ENCODE measurements at places on chromosomes 5 and 9. TPM values are rescaled to one million over a fixed set of nuclear protein-coding genes. Genes with fewer than 3 reads are reported as not detected.

DNA sequence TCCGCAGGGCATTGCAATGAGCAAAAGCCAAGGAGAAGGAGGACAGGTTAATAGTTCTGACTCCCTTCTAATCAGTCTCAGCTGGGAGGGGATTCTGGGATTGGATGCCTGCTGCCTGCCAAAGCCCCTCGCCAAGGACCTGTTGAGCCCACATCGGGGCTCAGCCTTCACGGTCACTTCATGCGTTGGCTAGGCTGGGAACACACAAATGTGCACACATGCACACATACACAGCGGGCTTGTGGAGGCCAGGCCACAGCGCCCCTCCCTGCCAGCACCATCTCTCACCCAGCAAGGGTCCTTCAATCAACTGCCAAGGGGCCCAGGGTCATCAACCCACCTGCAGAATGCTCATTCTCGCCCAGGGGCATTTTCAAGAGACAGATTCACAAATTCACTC lies 113.9 kb downstream of the C5orf15 start:
- DNase-seq, result no peak
- H3K4me3 ChIP-seq, result no peak overlapping the region
- no peaks in the 10 kb centered on the region for H3K36me3 ChIP-seq
- peaks cover 10% of the 10 kb centered on the region for H3K27me3 ChIP-seq
- peaks cover 5% of the 10 kb centered on the region for H3K4me1 ChIP-seq
- no peak overlapping the region for H3K27ac ChIP-seq

DNA sequence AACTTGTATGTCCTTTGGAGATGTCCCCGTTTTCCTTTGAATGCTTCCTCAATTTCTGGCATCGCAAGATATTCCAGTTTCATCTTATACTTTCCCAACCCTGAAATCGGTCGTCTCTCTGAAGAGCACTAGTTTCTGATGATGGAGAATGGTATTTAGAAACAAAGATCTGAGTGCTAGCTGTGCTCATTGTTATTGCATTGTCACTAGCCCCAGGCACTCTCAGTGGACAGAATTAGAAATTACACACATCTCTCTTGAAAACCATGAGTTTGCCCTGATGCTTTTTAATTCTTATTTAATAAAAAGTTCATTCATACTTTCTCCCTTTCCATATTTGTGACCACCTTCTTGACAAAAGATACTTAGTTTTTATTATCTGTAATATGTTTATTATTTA lies 67.7 kb downstream of the C9orf152 start:
- H3K4me3 ChIP-seq, result no peak overlapping the region

GRCh38 chr5:129431406-129431805 lies 28.7 kb upstream of the ADAMTS19 start:
- no peak overlapping the region for H3K4me3 ChIP-seq
- DNase-seq, result no peak
- H3K4me1 ChIP-seq, result no peaks in the 10 kb centered on the region

DNA sequence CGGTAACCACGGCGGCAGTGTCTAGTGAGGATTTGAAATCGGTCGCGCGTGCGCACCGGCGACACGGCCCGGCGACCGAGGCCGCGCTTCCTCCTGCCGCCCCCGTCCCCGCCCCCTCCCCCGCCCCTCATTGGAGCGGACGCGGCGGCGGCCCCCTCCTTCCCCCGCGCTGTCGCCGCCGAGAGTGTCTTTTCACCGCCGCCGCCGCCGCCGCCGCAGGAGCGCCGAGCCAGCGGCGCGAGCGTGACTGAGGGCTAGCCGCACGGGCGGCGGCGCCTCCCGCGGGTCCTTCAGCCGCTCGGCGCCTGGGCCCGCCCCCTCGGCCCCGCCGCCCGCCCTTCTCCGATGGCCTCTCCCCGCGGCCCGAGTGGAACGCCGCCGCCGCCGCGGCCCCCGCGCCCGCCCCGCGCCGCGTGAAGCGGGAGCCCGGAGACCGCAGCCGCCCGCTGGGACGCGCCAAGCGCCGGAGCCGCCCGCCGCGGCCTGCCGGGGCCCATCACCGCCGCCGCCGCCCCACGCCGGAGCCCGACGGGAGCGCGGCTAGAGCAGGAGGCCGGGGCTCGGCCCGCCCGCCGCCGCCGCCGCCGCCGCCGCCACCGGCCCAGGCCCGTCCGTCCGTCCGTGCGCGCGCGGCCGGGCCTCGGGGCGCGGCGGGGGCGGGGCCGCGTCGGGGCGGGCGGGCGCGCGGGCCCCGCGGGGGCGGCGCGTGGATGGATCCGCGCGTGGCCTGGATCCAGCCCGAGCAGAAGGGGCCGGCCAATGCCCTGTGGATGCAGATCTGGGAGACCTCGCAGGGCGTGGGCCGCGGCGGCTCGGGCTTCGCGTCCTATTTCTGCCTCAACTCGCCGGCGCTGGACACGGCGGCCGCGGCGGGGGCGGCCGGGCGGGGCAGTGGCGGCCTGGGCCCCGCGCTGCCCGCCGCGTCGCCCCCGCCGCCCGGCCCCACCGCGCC lies at the start of gene TENT4A:
Gene TENT4A, plus strand, starts transcription at position 159 of the 952 bp plus-strand sequence. Its CDS starts 552 bp downstream, at position 711.
- peak; percentile 77 for DNase-seq
- peaks cover 44% of the 10 kb centered on the region for H3K4me1 ChIP-seq
- H3K36me3 ChIP-seq, result peaks cover 18% of the 10 kb centered on the region
- H3K27me3 ChIP-seq, result no peaks in the 10 kb centered on the region
- peak within 1 kb of the TSS; percentile 89 for H3K4me3 ChIP-seq
- H3K27ac ChIP-seq, result peak within 1 kb of the TSS; percentile 97

DNA sequence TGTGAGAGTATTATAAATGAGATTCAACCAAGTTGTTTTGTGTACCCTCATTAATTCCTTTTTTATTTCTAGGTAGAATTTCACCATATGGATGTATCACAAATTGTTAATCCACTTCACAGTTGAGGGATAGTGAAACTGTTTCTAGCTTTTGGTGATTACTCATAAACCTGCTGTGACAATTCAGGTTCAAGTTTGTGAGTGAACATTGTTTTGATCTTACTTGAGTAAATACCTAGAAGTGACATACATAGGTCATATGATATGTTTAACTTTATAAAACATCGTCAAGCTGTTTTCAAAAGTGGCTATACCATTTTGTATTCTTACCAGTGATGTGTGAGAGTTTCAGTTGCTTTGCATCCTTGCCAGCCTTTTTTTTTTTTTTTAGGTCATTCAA lies 112.9 kb downstream of the CAMK4 start:
- H3K4me1 ChIP-seq, result peaks cover 24% of the 10 kb centered on the region
- peak overlapping the region; percentile 11 for H3K4me3 ChIP-seq
- peaks cover 8% of the 10 kb centered on the region for H3K36me3 ChIP-seq
- no peaks in the 10 kb centered on the region for H3K27me3 ChIP-seq
- H3K27ac ChIP-seq, result peak overlapping the region; percentile 80
- no peak for DNase-seq

Gene ADGRD2
- total RNA-seq, result not detected

Gene CDK9
- total RNA-seq, result 79.1 TPM

Gene SET
- total RNA-seq, result 831 TPM

Gene ROPN1L
- total RNA-seq, result not detected

Gene IL3
- total RNA-seq, result 71.3 TPM

All from activated CD4-positive, alpha-beta T cell treated with anti-CD3 and anti-CD28 coated beads, Interleukin-2, amount 10 ng/mL, durations not matched to agents 24 days and 14 days (primary cell).